ENCODE measurements at places on chromosomes 2 and 18.

DNA sequence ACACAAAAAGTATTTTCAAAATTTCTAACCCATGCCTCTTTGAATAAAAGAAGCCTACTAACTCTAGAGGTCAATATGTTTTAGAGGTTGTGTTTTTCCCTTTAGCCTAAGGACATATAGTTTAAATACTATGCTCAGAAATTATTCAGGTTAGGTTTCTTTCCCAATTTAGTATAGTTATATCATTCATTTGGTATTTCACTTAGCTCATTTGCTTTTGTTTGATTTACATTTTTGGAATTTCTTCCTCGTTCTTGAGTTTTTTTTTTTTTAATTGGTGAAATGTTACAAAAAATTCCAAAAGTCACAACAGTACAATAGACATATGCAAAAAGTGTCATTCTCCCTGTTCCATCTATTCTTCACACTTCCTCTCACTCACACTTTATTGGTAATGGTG lies 371.3 kb upstream of the TNP1 start:
- no peak for DNase-seq

DNA sequence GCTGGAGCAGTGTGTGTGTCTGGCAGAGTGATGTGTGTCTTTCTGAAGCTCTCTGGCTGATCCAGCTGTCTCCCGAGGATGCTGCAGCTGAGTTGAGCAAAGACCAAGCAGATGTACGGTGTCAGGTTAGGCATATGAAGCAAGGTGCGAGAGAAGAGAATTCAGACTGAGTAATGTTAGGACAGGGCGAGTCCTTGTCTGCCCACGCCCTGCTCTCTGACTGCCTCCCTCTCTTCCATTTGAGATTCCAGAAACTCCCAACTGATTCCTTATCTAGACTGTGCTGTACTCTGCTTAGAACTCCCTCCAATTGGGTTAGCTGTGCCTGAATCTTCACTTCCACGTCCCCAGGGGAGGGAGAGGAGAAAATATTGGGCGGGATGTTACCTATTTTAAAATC lies 25.7 kb upstream of the LPIN1 start:
- no peak for DNase-seq

- DNase-seq = no peak
Measured at GRCh38 chr18:23837591-23837990, 148.3 kb downstream of the LAMA3 start.

DNA sequence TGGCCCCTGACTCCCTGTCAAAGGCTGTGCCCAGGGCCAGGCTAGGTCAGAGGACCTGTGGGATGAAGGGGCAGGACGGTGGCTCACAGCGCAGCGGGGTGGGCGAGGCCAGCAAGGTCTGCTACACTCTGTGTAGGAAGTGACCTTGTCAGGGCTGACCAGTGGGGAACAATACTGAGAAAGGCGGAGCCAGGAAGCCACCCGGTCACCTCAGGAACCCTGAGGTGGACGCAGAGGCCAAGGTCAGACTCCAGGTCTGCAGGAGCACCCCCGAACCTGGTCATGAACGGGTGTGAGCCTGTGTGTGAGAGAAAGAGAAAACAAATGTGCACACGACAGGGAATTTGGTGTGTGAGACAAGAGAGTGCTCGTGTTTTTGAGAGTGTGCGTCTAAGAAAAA lies 72.3 kb downstream of the SMAD7 start:
- DNase-seq = no peak

DNA sequence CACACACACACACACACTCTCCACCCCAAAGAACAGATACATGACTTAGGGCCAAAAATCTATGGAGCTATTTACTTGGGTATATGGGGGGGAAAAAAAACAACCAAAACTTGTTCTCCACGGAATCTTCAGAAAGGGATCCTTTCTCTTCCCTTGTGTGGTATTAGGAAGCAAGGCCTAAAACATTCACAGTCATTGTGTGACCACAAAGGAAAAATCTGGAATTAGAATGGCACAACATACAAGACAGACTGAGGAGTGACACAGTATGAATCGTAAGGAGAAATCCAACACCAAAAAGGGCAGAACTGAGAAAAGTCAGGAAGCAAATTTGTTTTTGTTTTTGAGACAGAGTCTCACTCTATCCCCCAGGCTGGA lies 70.3 kb downstream of the ASXL2 start:
- no peak for DNase-seq

GRCh38 chr18:78160961-78161656 lies 818.5 kb upstream of the SALL3 start:
- no peak for DNase-seq

GRCh38 chr2:81412681-81413080 lies 1108.1 kb upstream of the LRRTM1 start:
- DNase-seq = no peak

DNA sequence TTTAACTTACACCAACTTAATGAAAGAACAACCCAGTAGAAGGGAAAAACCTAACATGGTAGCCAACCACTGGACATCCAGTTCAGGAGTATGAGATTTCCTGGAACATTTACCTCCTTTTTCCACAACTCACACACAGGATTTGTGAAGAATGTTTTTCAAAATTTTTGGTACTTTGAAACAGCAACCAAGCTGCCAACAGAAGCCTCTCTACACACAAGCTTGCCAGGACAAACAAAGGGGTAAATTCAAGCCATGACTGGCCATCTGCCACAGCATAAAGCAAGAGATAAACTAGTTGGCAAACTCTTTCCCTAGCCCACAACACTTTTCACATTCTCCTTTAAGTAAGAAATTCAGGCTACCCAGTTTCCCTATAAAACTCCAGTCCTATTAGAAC lies 21.4 kb downstream of the MGAT4A start:
- DNase-seq = no peak

- DNase-seq = no peak
Measured at GRCh38 chr2:167853717-167854116, 393.7 kb downstream of the STK39 start.

- no peak for DNase-seq
Measured at GRCh38 chr2:120251078-120251477, 1.6 kb upstream of the RALB start.

DNA sequence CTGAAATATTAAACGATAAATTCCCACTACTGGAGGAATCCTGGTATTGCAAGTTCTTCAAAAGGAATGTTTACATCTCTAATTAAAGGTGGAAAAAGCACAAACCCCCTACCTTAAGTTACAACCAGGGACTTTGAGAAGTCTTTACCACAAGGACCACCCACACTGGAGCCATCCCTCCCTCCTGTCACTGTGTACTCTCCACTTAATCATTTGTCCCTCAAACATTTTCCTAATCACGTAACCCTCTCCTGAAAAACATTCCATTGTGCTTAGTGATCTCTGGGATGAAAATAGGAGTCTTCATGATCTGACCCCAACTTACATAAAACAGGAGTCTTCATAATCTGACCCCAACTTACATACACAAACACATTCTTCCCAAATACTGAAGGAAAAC lies 85.7 kb downstream of the SUCLG1 start:
- DNase-seq = no peak

GRCh38 chr2:86624267-86624547 lies 542 bp upstream of the RNF103 start:
- no peak for DNase-seq

GRCh38 chr2:209062210-209062609 lies 361.6 kb upstream of the MAP2 start:
- DNase-seq = no peak

DNA sequence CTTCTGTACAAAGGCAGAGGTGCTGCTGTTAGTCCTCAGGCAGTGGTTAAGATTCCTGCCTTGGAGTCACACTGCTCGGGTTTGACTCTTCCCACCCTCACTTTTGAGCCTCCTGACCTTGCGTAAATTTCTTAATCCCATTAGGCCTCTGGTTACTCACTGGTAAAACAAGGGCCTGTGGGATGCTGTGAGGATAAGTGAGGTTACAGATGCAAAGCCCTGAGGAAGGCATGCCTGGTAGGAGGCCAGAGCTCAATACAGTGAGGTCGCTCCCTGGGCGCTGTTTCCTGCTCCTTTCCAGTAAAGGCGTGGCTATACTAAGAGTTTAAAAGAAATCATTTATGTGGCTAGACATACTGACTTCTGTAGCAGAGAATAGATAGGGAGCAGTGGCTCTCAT lies 127.5 kb upstream of the TMEM200C start:
- DNase-seq = no peak

DNA sequence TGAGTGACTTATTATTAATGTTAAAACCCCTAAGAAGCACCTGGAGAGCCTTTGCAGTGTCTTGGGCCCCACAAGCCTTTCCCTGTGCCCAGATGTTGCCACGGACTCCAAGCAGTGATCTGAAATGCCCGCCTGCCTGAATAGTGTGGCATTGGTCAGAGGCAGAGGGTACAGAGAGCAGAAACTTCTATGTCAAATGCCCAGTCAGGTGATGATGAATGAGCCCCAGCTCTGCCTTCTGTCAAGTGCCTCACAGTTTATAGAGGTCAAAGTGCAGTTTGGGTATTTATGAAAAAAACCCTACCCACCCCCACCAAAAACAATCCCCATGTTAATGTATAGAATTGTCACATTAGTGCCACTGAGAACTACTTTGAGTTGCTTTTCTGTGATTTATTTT lies 170.0 kb upstream of the SIX3 start:
- DNase-seq = no peak

DNA sequence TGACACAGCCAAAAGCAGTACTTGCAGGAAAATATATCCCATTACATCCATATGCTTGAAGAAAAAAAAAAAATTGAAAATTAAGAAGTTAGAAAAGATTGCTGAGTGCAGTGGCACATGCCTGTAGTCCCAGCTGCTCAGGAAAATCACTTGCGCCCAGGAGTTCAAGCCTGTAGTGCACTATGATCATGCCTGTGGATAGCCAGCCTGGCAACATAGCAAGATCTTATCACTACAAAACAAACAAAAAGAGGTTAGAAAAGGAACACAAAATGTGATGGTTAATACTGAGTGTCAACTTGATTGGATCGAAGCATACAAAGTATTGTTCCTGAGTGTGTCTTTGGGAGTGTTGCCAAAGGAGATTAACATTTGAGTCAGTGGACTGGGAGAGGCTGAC lies 361.9 kb downstream of the NYAP2 start:
- no peak for DNase-seq

- peak; percentile 6 for DNase-seq
Measured at GRCh38 chr2:136582628-136583205, 182.6 kb upstream of the THSD7B start.

DNA sequence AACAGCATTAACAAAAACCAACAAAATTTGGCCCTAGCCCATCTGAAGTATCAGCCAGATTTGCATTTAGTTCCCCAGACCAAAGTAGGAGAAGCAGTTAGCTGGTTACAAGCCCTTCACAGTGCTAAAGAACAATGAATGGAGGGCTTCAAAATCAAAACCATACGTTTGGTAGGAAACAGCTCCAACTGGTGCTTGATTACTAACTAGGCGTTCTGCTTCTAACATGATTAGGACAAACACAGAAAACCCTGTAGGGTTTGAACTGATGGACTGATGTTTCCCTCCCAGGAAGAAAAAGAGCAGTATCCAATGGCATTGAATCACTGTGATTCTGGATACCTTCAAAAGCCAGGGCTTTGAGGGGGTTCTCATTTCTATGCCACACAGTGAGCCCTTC lies 20.5 kb upstream of the STAT4 start:
- DNase-seq = no peak

DNA sequence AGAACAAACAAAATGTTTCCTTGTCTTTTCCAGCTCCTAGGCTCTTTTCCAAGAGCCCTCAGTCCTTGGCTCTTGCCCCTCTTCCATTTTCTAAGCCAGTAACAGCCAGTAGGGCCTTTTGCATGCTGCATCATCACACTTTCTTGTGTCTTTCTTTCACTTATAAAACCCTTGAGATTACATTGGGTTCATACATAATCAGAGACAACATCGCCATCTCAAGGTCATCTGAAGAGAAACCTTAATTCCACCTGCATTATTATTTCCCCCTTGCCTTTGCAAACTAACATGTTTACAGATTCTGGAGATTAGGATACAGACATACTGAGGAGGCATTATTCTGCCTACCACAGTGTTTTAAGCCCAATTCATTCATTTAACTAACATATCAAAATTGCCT lies 697.3 kb downstream of the TRIB2 start:
- DNase-seq = no peak

GRCh38 chr2:46127176-46127575 lies 170.0 kb upstream of the EPAS1 start:
- DNase-seq = no peak

DNA sequence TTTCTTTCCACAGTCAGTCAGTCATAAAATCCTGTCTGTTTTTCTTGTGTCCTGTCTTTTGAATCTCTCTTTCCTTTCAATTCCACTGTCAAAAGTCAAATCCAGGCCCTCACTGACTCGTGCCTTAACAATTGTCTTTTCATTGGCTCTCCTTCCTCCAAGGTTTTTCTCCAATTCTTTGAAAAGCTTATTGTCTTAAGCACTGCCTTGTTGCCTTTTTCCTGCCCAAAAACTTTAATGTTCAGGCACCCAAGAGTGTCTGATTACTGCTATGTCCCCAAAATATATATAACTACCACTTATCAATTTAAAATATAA lies 13.9 kb upstream of the SULT1C4 start:
- no peak for DNase-seq

Measured in right kidney (tissue), 9 donors.